ENCODE measurements at places on chromosomes 7 and 10. TPM values are rescaled to one million over a fixed set of nuclear protein-coding genes. Genes with fewer than 3 reads are reported as not detected.

GRCh38 chr7:87056346-87056745 lies 3.1 kb downstream of the ELAPOR2 start:
- peaks cover 14% of the 10 kb centered on the region for H3K4me1 ChIP-seq
- H3K36me3 ChIP-seq, result no peaks in the 10 kb centered on the region
- no peak overlapping the region for H3K27ac ChIP-seq
- no peak for DNase-seq
- H3K27me3 ChIP-seq, result peaks cover 16% of the 10 kb centered on the region

DNA sequence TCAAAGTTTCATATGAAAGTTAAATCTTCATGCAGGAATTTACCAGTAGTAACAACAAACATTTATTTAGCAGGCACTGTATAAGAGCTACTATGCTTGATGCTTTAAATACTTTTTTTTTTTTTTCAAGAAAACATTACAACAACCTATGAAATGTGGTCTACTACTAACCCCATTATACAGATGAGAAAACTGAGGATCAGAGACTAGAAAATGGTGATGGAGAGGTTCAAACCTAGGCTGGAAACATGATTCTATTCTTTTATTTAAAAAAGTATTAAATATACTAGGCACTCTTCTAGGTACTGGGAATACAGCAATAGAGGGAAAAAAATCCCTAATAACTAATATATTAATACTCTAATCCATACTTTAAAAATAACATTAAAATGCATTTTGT lies 40.6 kb upstream of the TMEM168 start:
- H3K4me3 ChIP-seq, result no peak overlapping the region
- no peak overlapping the region for H3K27ac ChIP-seq
- H3K27me3 ChIP-seq, result no peaks in the 10 kb centered on the region
- no peak for DNase-seq
- H3K4me1 ChIP-seq, result no peaks in the 10 kb centered on the region

GRCh38 chr7:148921189-148921588 lies 37.1 kb upstream of the EZH2 start:
- DNase-seq, result no peak
- no peak overlapping the region for H3K27ac ChIP-seq
- H3K27me3 ChIP-seq, result no peaks in the 10 kb centered on the region
- no peak overlapping the region for H3K4me3 ChIP-seq
- H3K36me3 ChIP-seq, result peaks cover 4% of the 10 kb centered on the region

GRCh38 chr10:95706990-95707389 lies 13.3 kb upstream of the TCTN3 start:
- H3K27me3 ChIP-seq, result no peaks in the 10 kb centered on the region
- DNase-seq, result no peak
- no peak overlapping the region for H3K27ac ChIP-seq
- H3K4me3 ChIP-seq, result no peak overlapping the region
- H3K36me3 ChIP-seq, result peaks cover 7% of the 10 kb centered on the region

- H3K27me3 ChIP-seq, result peaks cover 92% of the 10 kb centered on the region
- DNase-seq, result no peak
- no peaks in the 10 kb centered on the region for H3K36me3 ChIP-seq
- no peak overlapping the region for H3K4me3 ChIP-seq
- H3K27ac ChIP-seq, result no peak overlapping the region
These were observed 5.5 kb upstream of the VGF start for GRCh38 chr7:101170617-101171441.

- H3K4me1 ChIP-seq, result peaks cover 32% of the 10 kb centered on the region
- DNase-seq, result no peak
- H3K27me3 ChIP-seq, result no peaks in the 10 kb centered on the region
- peaks cover 19% of the 10 kb centered on the region for H3K36me3 ChIP-seq
- peak overlapping the region; percentile 94 for H3K4me3 ChIP-seq
These were observed 526 bp upstream of the LAMTOR4 start for GRCh38 chr7:100148225-100148558.

DNA sequence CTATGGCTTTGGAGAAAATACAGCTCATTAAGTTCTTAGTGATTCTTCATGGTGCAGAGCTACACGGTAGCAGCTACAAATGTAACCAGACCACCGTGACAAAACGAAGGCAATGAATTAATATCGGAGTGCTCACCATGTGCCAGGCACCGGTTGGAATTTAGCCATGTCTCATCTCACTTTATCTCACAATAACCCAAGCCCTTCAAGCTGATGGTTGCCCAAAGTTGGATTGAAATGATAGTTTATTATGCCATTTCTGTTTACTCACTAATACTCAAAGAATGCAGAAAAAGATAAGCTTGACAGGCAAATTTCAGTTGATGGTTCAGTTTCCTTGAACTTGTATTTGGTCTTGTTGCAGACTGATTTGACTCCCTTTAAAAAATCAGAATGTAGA lies 312.6 kb downstream of the SKIDA1 start:
- DNase-seq, result no peak

DNA sequence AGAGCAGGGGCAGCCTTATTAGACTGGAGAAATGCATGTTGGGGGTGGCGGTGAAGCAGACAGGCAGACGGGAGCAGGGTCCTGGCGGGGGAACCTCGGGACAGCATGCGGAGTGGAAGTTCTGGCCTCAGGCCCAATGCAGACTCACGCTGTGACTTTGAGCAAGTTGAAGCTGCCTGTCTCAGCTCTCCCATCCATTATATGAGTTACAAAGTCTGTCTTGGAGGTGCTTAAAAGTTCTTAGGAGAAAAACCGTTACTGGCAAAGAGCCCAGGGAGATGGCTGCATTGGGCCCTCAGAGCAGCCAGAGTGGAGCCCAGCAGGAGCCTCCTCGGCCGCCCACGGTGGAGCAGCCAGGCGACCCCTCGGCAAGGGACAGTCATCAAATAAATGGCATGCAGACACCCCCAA lies 509.5 kb downstream of the PLXNA4 start:
- H3K27me3 ChIP-seq, result peaks cover 9% of the 10 kb centered on the region
- no peaks in the 10 kb centered on the region for H3K36me3 ChIP-seq
- no peak overlapping the region for H3K4me3 ChIP-seq

GRCh38 chr10:30058570-30059132 lies 735 bp downstream of the JCAD start:
- H3K27me3 ChIP-seq, result peaks cover 85% of the 10 kb centered on the region
- DNase-seq, result no peak
- peaks cover 2% of the 10 kb centered on the region for H3K36me3 ChIP-seq
- peak overlapping the region; percentile 20 for H3K4me3 ChIP-seq

DNA sequence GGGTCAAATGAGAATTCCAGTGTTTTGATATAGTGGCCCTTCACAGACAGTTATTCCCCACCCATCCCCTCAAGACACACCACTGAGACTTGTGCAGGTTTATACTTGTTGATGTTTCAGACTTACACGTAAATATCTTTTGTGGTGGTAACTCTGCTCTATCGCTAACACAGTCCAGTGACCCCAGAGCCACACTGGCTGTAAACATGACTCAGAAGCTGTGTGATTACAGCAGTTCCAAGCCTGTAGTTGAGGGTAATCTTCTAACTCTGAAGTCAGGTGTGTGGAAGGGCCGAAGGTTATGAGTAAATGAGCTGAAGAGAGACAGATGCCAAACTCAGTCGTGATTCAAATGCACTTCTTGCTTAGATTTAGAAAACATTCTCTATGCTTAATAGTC lies 19.4 kb downstream of the NOBOX start:
- no peak overlapping the region for H3K27ac ChIP-seq
- no peaks in the 10 kb centered on the region for H3K36me3 ChIP-seq
- no peak for DNase-seq
- H3K4me3 ChIP-seq, result no peak overlapping the region
- H3K27me3 ChIP-seq, result no peaks in the 10 kb centered on the region

DNA sequence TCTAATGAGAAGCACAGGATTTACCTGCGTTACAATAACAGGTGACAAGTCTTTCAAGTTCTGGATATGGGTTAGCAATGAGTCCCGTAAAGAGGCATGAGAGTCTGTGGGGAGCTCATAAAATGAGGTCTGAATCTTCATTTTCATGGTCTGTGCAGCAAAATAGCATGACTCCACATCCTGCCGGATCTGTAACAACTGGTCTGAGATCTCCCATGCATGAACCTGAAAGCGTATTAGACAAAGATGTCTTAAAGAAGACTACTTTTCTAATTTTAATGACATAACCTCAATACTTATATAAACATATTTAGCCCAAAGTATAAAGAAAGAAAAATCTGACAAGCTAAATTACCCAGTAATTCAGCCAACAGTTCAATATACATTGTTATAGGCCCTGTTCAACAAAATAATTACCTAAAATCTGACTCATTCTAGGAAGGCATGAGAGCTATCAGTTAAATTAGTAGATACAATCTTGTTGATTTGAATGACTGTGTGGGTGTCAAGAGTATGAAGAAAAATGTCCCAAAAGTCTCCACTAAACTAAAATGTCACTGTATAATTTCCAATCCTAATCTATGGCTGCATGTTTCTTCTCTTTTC lies 36.9 kb downstream of the TNPO3 start:
- no peak overlapping the region for H3K4me3 ChIP-seq
- H3K4me1 ChIP-seq, result peaks cover 10% of the 10 kb centered on the region
- no peaks in the 10 kb centered on the region for H3K27me3 ChIP-seq
- DNase-seq, result no peak
- no peak overlapping the region for H3K27ac ChIP-seq

DNA sequence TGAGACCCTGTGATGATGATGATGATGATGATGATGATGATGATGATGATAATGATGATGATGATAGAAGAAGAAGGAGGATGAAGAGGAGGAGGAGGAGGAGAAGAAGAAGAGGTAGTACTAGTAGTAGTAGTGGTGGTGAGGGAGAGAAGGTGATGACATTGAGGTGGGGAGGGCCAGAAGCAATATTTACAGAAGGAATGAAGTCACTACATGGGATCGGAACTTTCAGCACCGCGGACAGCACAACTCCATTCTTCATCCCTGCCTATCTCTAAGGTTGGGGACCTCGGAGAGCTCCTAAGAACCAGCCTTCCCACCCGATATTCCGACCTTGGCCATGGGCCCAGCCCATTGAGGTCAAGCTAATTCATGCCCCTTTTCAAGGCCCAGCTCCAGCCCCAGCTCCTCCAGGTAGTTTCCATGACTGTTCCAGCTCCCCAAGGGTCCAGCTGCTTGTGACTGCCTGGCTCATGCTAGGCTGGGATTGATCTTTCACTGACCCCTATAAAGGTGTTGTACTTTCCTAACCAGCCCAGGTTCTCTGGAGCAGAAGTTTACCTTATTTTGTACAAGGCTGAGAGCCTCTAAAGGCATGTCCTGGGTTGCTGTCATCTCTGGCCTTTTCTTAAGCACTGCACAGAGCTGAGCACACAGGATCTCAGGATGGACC lies 10.3 kb downstream of the CRHR2 start:
- no peaks in the 10 kb centered on the region for H3K4me1 ChIP-seq
- no peak overlapping the region for H3K4me3 ChIP-seq
- no peaks in the 10 kb centered on the region for H3K36me3 ChIP-seq

GRCh38 chr10:30422981-30423654 lies 10.9 kb upstream of the MAP3K8 start:
- no peak overlapping the region for H3K27ac ChIP-seq
- no peak overlapping the region for H3K4me3 ChIP-seq
- H3K27me3 ChIP-seq, result no peaks in the 10 kb centered on the region

- peak; percentile 50 for DNase-seq
- H3K4me1 ChIP-seq, result no peaks in the 10 kb centered on the region
- peaks cover 22% of the 10 kb centered on the region for H3K27me3 ChIP-seq
- H3K4me3 ChIP-seq, result no peak overlapping the region
- no peak overlapping the region for H3K27ac ChIP-seq
These were observed 32.0 kb upstream of the HABP2 start for GRCh38 chr10:113520690-113521474.

DNA sequence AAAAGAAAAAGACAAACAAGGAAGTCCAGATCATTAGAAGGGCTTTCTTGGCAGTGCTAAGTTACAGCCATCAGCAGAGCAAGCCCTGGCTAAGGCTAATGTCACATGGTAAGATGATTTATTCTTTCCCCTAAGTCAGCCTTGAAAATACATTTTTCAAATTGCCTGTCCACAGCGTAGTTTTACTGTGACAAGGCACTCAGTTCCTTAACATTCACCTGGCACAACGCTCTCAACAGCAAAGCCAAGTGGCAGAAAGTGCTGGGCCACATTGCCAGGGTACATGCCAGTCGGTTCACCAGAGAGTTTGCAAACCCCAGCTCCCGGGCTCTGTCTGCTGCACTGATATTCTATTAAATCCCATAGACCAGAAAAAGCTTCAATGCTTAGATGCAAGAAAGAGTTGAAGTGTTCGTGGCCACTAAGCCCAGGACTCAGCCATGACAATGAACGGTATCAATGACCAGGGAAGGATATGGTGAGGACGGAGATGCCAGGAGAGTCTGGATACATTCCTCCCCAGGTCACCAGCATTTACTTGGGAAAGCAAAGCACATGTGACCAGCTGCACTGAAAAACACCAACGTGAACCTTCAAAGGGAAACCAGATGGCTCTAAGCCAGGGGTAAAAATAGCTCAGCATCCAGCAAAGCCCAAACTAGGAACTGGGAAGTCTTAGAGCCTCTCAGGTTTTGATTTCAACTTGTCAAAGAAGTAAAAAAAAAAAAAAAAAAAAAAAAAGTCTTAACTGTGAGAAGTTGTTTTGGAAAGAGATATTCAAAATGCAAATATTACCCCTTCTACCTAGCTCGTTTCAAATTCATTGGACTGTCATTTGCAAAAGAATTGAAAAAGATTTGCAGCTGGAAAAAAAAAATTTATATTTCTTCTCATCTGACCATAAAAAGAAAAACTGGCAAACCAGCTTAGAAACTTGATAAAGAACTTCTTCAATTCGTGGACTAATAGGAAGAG lies 23.9 kb upstream of the MPP7 start:
- H3K4me3 ChIP-seq, result no peak overlapping the region
- no peaks in the 10 kb centered on the region for H3K36me3 ChIP-seq
- no peak for DNase-seq
- no peaks in the 10 kb centered on the region for H3K27me3 ChIP-seq
- no peak overlapping the region for H3K27ac ChIP-seq

GRCh38 chr7:103521937-103522336 lies 75.9 kb upstream of the SLC26A5 start:
- no peak overlapping the region for H3K27ac ChIP-seq
- no peak overlapping the region for H3K4me3 ChIP-seq
- H3K36me3 ChIP-seq, result no peaks in the 10 kb centered on the region
- peaks cover 13% of the 10 kb centered on the region for H3K27me3 ChIP-seq
- DNase-seq, result no peak

- no peak overlapping the region for H3K27ac ChIP-seq
- H3K36me3 ChIP-seq, result no peaks in the 10 kb centered on the region
- no peaks in the 10 kb centered on the region for H3K27me3 ChIP-seq
- no peak for DNase-seq
- no peak overlapping the region for H3K4me3 ChIP-seq
- H3K4me1 ChIP-seq, result no peaks in the 10 kb centered on the region
These were observed 442.5 kb downstream of the SEMA3D start for GRCh38 chr7:84744385-84744784.

Gene PIK3CG
- 57.5 TPM for total RNA-seq

Gene FRMD4A
- total RNA-seq, result 0.09 TPM

Gene MYH16
- total RNA-seq, result not detected

Gene MBL2
- not detected for total RNA-seq

Gene ZNF239
- 0.26 TPM for total RNA-seq

Gene HABP2
- not detected for total RNA-seq

Gene HECW1
- not detected for total RNA-seq
